ENCODE measurements at places on chromosomes 2 and 18. TPM values are rescaled to one million over a fixed set of nuclear protein-coding genes. Genes with fewer than 3 reads are reported as not detected.

DNA sequence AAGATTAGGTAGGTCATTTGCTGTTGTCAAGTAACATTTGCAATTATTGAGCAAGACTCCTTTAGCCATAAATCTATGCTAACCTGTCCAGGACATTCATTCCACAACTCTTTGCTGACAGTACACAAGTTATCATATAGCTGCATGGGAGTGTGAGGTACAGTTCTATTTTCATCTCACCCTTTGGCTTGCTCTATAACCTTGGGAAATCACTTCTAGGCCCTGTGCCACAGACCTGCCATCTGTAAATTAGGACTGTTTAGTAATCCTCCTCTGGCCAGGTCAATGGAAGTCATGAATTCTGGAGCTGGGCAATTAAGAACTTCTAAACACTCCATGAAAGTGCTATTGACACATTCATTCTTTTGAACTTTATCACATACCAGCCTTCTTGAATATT, 34.6 kb upstream of the PAIP2B start:
- no peaks in the 10 kb centered on the region for H3K36me3 ChIP-seq
- 0 out of 3 replicates have a peak, but pooled peaks cover 5% of the 10 kb centered on the region for H3K27me3 ChIP-seq
- H3K27ac ChIP-seq: no peak overlapping the region
- no peak overlapping the region for H3K4me3 ChIP-seq
- no peaks in the 10 kb centered on the region for H3K4me1 ChIP-seq

Gene FZD7
- 0.13 TPM for total RNA-seq

DNA sequence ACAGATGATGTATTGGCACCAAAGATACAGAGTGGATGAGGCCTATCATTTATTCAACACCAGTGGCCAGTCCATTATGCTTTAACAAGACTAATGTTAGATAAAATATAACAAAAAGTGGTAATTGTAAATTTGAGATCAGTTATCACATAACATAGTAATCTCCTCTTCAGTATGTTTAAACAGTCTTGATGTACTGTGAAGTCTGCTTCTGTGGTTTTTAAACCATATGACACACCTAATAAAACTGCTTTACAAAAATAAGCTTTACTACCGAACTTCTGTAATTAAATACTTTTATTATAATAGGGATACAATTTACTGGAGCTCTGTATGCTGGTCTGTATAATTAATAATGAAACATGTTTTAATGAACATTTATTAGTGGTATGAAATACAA, 2156.1 kb upstream of the CELF4 start:
- no peak for DNase-seq
- H3K36me3 ChIP-seq: no peaks in the 10 kb centered on the region
- no peak overlapping the region for H3K4me3 ChIP-seq
- no peaks in the 10 kb centered on the region for H3K4me1 ChIP-seq
- H3K27ac ChIP-seq: no peak overlapping the region

Gene AMER3
- not detected for total RNA-seq

- no peaks in the 10 kb centered on the region for H3K4me1 ChIP-seq
- H3K27me3 ChIP-seq: peaks cover 16% of the 10 kb centered on the region
- H3K27ac ChIP-seq: no peak within 1 kb of the TSS
- no peak within 1 kb of the TSS for H3K4me3 ChIP-seq
Observed at GRCh38 chr2:174764280-174765255, at the start of gene CHRNA1. Gene CHRNA1 (minus strand): TSS chr2:174764472. CDS start chr2:174764394, 78 bp downstream.
